ENCODE measurements at places on chromosomes 5 and 9.
A peak's percentile ranks its signal among the peaks of the same experiment; 100 is the strongest.

DNA sequence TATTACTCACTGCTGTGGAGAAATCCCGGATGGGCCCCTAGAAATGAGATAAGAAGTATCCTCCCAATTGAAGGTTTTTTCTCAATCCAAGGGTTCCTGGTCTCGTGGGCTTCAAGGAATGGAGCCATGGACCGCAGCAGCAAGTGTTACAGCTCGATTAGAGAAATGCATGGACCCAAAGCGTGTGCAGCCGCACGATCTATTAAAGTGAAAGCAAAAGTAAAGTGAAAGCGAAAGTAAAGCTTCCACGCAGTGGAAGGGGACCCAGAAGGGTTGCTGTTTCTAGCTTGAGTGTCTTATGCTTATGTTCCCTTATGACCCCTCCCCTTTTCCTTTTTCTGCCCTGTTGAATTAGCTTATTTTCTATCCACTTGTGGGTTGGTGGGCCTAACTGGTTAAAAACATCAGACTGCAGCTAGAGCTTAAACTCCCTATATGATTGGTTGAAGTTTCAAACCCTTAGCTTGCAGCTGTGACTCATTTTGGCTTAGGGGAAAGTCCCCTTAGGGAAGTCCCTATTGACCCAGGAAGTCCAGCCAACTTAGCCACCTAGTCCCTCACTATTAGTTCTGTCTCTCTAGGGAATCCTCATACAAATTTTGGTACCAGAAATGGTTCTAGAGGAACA, 1111.8 kb downstream of the TAF11L14 start:
- peak; percentile 29 for DNase-seq

- DNase-seq = no peak
Measured at GRCh38 chr9:14750821-14751220, 28.3 kb upstream of the CER1 start.

GRCh38 chr9:137813167-137813566, 64.4 kb upstream of the CACNA1B start:
- DNase-seq = no peak

- DNase-seq = no peak
Measured at GRCh38 chr9:33024126-33024965, 727 bp upstream of the DNAJA1 start.

DNA sequence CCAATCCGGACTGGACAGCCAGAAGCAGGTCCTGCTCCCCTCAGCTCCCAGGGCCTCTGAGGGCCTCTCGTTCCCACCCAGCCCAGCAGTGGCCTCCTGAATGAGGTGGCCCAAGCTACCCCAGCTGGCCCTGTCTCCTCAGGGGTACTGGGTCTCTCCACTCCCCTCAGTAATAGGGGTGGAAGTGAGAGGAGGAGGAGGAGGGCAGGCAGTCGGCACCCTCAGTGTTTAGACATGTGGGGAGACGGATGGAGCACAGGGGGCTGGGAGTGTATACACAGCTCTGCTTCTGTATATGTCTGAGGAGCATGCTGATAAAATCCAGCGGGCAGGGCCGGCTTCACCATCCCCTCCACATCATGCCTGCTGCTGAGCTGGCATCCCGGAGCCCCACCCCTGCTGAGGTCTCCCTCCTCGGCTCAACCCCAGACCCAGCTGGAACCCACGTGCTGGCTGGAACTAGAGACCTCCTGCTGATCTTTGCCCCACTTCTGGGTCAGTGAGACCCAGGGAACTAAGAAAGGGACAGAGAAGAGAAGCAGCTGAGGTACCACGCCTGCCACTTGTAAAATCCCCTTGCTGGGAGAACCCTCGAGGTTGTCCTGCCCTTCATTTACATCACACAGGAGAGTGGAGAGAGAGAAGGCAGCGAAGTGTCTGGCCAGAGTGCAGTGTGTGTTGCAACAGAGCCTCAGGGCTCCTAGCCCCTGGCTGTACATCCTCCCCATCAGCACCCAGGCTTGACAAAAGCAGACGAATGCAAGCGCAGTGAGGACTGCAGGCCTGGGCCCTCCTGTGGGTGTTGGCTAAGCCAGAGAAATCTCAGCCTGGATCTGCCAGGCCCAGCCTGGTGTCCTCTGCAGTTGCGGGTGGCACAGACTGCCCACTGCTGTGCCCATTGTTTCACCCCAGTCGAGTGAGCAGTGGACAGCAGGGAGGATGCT, 77.5 kb downstream of the PSD2 start:
- no peak for DNase-seq

GRCh38 chr5:62948301-62948700, 369.7 kb downstream of the LRRC70 start:
- DNase-seq = no peak

DNA sequence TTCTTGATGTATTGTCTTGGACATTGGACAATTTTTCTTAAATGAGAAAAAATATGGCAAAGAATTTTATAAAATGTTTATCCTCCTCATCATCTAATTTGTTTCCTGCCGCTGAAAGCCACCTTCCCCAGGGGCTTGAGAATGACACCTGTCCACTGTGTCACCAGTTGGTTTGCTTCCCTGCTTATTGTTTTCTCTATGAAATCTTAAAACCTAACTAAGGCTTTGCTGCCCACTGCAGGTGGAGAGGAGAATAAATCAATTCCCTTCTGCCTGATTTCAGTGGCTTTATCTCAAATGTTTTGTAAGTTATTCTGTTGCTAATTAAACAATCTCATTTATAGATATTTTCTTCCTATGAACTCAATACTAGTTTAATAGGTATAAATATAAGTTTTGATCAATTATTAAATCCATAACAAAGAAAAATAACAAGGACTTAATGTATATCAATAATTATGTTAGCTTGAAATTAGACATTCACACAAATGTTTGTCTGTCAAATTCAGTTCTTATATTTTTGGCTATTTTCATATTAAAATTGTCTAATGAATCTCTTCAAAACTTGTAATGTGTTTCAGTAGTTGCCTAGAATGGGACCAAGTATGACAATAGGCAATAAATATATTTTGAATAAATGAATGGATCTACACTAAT, 822.5 kb downstream of the PTPRD start:
- DNase-seq = no peak

DNA sequence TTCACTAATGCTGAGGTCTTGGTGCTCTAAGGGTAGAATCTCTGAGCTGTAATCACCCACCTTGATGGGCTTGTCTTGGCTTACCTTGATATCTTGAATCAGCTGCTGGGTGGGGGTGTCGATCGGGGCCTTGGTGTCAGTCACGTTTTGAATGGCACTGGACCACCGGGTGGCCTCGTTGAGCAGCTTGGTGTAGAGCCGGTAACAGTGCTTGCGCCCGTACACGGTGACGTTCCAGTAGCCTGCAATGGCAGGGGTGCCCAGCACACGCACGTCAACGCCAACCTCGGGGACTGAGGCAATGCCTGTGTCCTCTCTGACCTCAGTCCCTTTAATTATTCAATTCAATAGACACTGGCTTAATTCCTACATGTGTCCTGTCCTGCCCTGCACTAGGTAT, 63.1 kb upstream of the RETREG1 start:
- DNase-seq = no peak

DNA sequence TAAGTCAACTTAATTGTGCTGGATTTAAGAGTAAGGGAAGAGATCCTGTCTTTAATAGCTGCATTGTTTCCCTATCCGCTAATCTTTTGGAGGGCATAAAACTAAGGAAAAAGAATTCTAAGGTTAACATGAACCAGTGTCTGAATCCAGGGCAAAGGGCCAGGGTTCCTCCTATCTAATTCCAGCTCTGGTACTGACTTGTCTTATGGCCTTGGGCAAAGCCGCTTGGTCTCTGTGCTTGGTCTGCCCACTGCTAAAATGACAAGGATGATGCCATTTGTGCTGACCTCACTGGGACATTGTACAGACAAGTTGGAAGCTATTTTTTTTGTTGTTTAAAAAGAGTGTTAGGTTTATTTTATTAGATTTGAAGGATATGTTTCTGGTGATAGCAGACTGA, 334.7 kb upstream of the PIK3R1 start:
- no peak for DNase-seq

GRCh38 chr9:76904661-76905457, 1.1 kb downstream of the PRUNE2 start:
- DNase-seq = no peak

- no peak for DNase-seq
Measured at GRCh38 chr5:174317256-174317894, 271.9 kb downstream of the NSG2 start.

DNA sequence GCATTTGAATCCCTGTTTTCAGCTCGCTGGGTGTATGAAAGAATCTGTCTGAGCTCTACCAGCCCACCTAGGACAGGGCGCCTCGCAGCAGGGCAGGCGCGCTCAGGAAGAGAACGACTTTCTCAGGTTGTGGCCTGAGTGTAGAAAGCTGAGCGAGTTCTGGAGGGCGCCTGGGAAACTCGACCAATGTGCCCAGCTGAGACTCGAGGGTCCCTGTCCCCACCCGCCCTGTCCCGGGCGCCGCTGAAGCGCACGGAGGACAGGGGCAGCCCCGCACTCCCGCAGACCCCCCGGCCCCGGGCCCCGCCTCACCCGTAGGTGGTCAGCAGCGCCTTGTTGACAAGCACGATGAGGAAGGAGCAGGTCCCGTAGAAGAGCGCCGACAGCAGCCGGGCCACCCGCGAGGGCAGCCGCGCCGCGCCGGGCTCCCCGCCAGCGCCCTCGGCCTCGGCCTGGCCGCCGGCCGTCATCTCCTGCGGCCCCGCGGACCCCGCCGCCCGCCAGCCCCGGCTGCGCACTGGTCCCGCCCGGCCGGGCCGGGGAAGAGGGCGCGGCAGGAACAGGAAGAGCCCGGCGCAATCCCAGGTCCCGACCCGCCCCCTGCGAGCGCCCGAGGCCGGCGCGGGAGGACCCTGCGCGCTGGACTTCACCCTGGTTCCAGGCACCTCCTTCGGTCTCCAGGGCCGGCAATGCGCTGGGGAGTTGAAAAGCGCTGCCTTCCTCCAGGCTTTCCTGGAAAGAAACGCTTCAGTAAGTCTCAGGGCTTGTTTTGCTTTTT, at the start of gene SLC35D2:
Gene SLC35D2 (minus strand): TSS at position 547 of the 778 bp plus-strand sequence. CDS start 77 bp downstream, at position 470.
- no peak for DNase-seq

- DNase-seq = no peak
Measured at GRCh38 chr5:37668524-37669047, 171.3 kb downstream of the GDNF start.

- DNase-seq = no peak
Measured at GRCh38 chr9:97387936-97388684, 23.8 kb upstream of the TDRD7 start.

GRCh38 chr5:53170746-53171349, 61.3 kb upstream of the MOCS2 start:
- DNase-seq = no peak

GRCh38 chr5:5456858-5457257, 34.4 kb downstream of the ICE1 start:
- no peak for DNase-seq

DNA sequence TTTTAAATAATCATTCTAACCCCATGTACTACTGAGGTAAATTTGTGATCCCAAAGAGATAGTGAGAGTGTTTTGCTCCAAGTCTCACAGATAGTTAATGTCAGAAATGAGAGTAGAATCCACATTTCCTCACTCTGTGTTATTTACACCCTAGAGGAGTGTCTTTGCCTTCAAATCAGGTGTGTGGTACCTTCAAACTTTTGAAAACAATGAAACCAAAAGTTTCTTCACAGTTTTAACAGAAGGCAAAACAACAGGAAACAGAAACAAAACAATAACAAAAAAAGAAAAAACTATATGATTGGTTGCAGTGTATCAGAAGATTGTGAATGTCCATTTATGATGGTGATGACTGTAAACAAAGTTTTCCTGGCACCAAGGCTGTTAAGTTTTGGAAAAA, 85.9 kb downstream of the ERBIN start:
- DNase-seq = no peak

DNA sequence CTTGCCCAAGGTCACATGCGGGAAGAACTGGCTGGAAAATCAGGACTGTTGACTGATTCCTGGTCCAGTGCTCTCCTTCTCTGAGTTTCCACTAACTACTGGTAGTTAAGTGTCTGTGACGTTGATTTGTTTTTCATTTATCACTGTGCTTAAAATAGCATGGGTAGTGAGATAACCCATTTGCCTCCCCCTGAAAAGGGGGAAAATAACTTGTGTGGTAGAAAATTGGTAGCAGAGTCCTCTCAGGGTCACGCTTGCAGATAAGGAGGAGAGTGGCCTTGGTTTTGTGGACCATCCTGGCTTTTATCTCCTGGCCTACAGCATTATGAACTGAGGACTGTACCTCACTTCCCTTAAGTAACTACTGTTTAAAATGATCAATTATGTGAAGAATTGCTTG, 10.9 kb downstream of the FUBP3 start:
- no peak for DNase-seq

- no peak for DNase-seq
Measured at GRCh38 chr9:136861874-136862457, 4.1 kb downstream of the EDF1 start.

DNA sequence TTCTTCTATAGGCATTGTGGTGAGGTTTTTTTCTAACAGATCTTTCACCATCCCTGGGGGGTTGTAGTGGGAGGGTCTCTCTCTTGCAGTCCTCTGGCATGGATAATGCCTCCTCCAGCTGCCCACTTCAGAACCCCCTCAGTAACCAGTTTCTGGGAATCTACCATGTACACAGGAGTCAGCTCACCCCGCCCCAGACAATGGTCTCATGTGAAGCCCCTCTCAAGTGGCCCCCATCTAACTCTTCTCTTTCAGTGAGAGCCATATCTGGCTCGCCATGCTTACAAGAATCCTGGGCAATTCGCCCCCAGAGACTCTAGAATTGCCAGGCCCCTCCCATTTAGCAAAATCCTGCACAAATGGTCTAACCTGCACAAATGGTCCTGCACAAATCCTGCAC, 144.4 kb upstream of the FSTL4 start:
- no peak for DNase-seq

- no peak for DNase-seq
Measured at GRCh38 chr9:97059626-97060025, 20.7 kb upstream of the CTSV start.

GRCh38 chr5:79507251-79508205, 6.4 kb downstream of the HOMER1 start:
- no peak for DNase-seq

GRCh38 chr5:141003791-141004611, 37.7 kb downstream of the PCDHAC2 start:
- DNase-seq = no peak

DNA sequence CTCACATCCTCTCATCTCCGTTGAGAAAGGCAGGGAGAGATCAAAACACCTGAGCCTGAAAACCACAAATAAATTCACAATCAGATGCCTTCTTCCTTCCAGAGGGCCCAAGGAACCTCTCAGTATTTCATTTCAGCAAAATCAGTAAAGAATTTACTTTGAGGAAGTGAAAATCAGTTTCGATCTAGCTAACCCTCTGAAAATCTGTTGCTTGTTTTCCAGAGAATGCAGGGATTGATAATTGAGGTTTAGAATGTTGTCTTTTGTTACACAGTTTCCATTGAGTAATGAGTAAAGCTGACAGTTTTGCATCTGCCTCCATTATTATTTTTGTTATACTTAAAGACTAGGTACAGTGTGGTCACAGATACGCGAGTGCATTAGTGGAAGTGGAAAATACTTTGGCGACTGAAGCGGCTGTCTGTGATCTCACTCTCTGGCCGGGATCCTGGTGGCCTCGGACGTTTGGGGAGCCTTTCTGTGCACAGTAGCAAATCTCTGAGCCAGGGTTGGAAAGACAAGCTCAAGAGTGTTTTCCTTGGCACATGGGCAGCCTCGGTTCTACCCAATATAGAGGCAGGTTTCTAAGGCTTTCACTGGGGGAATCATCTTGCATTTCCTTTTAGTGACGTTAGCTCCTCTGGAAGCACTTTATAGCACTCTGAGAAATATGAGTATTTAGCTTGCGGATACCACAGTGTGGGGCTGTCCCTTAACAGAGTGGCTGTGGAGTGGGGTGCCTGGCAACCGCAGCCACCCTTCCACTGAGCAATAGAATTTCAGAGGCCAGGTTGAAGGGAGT, 32.2 kb upstream of the ANGPTL2 start:
- no peak for DNase-seq
